ENCODE measurements at places on chromosomes 1 and 21. TPM values are rescaled to one million over a fixed set of nuclear protein-coding genes. Genes with fewer than 3 reads are reported as not detected.

Gene TRIM67
- 0.32 TPM for polyA plus RNA-seq

Gene TDRD5
- polyA plus RNA-seq = 0.90 TPM

Gene FLG2
- polyA plus RNA-seq = not detected

Gene SPRR2A
- 0.97 TPM for polyA plus RNA-seq

Gene PTPRC
- 4.7 TPM for polyA plus RNA-seq

Gene SLC2A5
- 2.8 TPM for polyA plus RNA-seq

Gene MFSD2A
- 2.4 TPM for polyA plus RNA-seq

Gene CELA2A
- polyA plus RNA-seq = 3.9 TPM

Gene EPRS1
- polyA plus RNA-seq = 45.7 TPM

Gene C1QC
- 71.7 TPM for polyA plus RNA-seq

Gene OR2G6
- not detected for polyA plus RNA-seq

Gene RGS18
- 0.74 TPM for polyA plus RNA-seq

Gene TLCD4
- polyA plus RNA-seq = 3.3 TPM

Gene KCNJ9
- 0.24 TPM for polyA plus RNA-seq

Gene ZYG11B
- polyA plus RNA-seq = 22.4 TPM

Gene ISG20L2
- polyA plus RNA-seq = 40.0 TPM

Gene RHCE
- 0.71 TPM for polyA plus RNA-seq

Gene PTGS2
- 0.77 TPM for polyA plus RNA-seq

Gene ADAMTS1
- polyA plus RNA-seq = 37.5 TPM

Gene MRPS21
- 367 TPM for polyA plus RNA-seq

Gene TRAF3IP3
- polyA plus RNA-seq = 1.0 TPM

Gene FCAMR
- polyA plus RNA-seq = not detected
